ENCODE measurements at places on chromosomes 13 and 19.
A peak's percentile ranks its signal among the peaks of the same experiment; 100 is the strongest.

DNA sequence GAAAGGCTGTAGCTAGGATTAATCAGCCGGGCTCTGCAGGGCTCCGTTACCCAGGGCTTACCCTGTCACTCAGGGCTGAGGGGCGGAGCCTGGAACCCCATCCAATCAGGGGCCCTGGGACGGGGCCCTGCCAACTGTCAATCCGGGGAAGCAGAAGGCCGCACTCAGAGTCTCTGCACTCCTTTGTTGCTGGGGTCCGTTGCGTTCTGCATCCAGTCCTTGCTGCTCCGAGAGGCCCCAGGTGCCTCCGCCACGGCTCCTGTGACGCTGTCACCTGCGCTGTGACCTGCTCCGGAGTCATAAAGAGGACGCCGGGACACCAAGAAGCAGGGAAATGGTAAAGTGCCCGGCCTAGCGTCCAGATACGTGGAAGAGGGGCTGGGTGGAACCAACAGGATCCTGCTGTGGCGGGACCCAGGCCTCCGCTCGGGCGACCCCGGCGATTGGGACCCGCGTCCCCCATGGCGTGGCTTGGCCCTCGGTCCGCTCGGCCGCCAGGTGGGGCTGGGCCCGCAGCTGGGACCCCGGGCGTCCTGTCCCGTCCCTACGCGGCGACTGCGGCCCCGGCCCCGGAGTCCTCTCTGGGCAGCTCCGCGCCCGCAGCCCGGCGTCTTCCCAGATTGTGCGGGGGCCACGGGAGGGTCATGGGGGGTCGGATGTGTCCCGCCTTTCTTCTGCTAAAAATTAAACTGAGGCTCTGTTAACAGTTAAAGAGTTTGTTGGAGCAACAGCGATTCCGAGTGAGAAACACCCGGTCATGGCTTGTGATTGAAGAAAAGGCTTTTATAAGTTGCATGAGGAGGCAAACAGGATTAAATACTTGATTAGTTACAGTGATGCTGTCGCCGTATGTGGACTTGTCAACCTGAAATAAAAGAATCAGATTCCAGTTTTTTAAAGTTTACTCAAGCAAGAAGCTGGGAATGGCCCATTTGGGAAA lies at the start of gene ZNF491:
ZNF491 (plus strand) TSS at position 133 of the 940 bp plus-strand sequence. CDS start 7,431 bp downstream, outside the sequence.
- DNase-seq, result peak; percentile 94

GRCh38 chr19:58538257-58539168 lies 5.4 kb upstream of the TRIM28 start:
- peak; percentile 65 for DNase-seq

DNA sequence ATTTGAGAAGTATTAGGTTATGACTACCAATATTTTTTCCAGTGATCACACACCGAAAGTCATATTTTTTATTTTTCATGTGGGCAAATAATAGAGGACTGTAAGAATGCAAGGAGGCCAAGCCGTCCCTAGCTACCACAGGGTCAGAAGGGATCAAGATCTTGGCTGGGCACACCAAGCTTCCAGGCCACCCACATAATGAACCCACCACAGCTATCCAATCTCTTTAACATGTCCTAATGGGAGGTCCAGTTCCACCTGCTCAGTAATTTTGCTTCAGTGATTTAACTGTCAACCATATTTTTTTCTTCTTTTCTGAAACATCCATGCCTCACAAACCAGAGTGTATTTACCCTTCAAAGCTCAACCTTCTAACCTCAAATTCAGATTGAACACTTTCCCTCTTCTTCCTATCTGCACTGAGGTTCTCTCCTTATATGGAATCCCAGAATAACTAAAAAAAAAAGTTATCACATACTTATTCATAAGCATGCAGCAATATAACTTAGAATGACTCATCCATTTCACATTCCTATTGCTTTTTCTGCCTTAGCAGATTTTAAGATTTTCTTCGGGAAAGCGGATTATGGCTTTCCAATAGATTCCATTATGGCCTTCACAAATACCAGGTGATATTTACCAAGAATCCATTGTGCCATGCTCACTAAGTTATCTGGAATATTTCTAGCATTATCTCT lies 12.2 kb downstream of the ARGLU1 start:
- DNase-seq, result peak; percentile 71

DNA sequence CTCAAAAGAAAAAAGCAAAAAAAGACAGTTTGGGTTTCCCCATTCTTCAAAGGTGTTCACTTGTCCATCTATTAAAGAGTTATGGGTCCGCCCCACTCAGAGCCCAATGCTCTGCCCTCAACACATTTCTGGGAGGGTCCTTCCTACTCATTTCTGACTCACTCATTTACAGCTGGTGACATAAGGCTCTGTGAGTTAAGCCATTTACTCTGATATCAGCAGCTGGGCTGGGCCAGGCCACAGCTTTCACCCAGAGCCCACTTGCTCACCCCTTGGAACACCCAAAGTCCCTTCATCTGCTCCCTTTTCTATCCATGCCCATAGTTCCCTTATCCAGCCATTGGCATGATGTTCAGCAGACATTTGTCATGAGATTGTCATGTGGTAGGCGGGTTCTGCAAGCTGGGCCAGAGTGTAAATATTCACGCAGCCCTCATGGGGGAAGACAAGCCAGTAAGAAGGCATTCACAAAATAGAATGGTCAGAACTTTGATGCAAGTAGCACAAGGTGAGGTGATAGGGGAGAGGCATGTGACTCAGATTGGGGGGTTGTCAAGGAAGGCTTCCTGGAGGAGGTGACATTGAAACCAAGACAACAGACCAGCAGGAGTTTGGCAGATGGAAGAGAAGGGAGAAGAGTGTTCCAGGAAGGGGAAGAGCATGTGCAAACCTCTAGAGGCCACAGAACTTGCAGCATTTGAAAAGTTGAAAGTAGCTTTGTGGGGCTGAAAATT lies 5.9 kb downstream of the MAST1 start:
- no peak for DNase-seq

- no peak for DNase-seq
Measured at GRCh38 chr13:46595885-46596275, 42.9 kb downstream of the LRCH1 start.

DNA sequence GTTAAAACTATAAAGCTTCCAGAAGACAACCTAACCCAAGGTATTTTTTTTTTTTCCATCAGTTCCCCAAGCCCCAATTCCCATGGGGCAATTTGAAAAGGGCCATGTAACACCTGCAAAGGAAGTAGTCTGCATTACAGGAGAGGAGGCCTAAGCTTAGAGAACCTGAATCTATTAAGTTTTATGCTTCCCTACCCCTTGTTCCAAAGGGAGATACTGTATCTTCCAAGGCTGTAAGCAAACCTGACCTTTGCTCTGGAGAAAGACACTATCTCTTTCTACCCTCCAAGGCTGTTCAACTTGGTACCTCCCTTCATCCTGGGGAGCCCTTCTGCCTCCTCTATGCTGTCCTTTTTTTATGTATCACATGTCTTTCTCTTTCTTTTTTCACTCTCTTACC lies 15.0 kb downstream of the KATNAL1 start:
- no peak for DNase-seq

DNA sequence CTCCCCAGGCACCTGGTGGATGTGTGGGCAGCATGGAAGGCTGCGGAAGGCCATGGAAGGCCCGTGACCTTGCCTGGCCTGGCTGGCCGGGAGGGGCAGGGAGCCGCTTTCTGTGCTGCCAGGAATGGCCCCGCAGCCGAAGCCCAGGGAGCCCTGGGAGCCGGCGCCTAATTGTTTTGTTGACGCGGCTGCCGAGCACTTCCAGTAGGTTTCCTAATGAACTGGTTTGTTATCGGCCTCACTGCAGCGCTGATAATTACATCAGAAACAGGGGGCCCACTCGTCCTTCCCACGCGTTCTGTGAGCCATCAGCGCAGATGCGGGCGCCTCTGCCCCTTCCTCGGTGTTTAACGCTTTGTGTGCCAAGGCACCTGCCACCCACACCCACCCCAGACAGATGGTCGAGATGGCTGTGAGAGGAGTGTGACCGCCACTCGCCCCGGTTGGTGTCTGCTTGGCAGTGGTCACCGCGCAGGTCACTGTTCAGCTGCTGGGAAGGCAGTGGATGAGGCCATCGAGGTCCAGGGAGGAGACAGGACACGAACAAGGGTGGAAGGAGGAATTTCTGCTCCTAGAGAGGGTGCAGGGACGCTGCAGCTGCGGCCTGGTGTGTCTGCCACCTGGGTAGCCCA lies 124.5 kb downstream of the KDM4B start:
- no peak for DNase-seq

DNA sequence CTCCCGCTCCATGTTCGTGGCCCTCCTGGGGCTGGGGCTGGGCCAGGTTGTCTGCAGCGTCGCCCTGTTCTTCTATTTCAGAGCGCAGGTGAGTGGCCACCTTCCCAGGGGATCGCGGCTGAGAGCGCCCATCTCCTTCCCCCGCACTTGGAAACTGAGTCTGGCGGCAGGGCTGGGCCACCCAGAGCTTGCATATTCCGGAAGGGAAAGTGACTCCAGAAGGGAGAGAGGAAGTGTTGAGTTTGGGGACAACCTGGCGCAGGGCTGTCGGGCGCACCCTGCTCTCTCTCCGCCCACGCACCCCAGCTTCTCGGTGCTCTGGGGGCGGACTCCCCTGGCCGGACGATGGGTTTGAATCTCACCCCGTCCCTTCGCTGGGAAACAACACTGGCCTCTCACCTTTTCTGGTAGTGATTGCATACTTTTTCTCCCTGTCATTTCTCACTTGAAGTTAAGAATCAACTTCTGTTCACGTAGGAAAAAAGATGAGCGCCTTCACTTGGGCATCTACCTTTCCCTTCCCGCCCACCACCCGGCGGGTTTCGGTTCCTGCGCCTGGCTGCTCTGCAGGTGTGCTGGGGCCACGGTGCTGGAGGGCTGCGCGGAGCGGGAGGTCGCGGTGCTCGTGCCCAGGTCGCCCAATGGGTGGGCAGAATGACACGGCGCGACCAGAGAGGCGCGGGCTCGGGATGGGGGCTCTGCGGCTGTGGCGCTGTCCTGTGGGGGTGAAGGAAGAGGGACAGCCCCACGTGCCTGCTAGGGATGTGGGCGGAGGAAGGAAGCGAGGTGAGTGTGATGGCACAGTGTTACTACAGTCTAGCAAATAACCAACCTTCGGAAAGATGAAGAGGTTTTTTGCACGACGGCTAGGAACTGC lies 721 bp downstream of the TNFSF11 start:
- DNase-seq, result no peak

DNA sequence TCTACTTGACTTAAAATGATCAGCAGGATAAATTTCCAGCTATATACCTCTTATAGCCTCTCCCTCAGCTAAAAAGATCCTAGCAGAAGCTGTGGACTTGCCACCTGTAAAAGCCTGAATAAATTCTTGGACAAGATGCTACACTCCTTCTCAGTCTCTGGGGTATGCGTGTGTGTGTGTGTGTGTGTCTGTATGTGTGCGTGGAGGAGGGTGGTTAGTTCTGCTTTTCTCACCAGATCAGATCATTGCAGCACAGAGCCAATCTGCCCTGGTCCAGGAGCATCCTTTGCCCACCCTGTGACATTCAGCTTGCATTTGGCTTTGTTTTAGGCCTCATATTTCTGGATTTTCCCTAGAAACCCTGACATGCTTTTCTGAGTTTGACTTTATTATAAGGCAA lies 438.3 kb downstream of the RFC3 start:
- no peak for DNase-seq

DNA sequence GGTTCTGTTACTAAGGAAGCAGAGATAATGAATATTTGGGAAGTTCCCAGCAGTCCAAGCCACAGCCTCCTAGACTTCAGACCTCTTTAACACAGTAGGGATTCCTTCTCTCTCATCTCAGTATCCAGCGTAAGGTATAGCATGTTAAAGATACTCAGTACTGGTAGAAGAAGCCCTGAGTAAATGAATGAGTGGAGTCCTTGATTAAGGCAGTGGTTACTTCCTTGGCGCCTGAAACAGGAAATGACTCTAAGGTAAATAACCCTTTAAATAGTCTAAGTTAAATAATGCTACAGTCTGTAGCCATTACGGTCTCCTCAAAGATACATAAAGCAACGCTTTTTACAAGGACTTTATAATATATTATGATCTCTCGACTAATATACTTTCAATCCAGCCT lies 650.8 kb upstream of the MIR17HG start:
- DNase-seq, result no peak

DNA sequence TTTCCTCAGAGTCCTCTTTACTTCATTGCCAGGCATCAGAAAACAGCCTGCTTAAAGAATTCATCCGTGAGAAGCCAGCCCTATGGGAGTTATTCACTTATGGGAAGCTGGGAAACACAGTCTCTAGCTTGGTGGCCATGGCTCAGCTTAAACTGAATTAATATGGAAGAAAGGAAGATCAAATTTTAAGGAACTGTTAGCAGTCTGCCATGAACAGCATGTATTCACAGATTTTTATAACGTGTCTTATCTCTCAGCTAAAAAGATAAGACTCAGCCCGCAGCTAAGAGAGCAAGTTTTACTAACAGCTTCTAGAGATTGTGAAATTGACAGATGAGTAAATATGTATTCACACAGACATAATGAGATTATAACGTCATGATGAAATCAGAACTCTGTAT lies 253.7 kb upstream of the RXFP2 start:
- peak; percentile 9 for DNase-seq

GRCh38 chr19:1109032-1109551 lies 5.3 kb downstream of the GPX4 start:
- no peak for DNase-seq

- DNase-seq, result no peak
Measured at GRCh38 chr19:27805848-27806247, 1407.1 kb downstream of the UQCRFS1 start.

GRCh38 chr13:36997716-36998427 lies 1.3 kb downstream of the ALG5 start:
- DNase-seq, result no peak

DNA sequence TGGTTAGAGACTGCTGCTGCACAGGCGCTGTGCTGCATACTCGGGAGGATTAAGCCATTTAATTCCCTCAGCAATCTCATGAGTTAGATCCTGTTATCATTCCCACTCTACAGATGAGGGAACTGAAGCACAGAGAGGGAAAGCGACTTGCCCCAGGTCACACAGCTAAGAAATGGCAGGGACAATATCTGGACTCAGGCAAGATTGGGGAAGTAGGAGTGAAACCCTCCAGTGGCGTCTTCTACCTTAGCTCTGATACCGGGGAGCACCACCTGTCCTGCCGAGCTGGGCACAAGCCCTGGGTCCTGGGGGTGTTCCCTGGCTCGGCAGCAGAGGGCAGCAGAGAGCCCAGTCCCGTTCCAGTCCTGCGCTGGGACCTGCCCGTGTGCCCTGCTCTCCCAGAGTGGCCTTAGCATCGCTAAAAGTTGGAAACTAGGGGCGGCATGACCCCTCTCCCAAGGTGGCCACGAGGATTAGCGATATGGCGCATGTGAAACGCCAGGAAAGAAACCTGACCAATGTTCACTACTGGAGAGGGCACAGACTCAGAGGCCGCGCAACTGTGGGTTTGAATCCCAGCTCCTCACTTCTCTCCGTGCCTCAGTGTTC lies 20.5 kb downstream of the CYTH2 start:
- peak; percentile 58 for DNase-seq

GRCh38 chr13:111468037-111468959 lies 147.9 kb downstream of the TEX29 start:
- no peak for DNase-seq
